SIG-M5 (cell line): ENCODE measurements at places on chromosomes 3 and 15.

DNA sequence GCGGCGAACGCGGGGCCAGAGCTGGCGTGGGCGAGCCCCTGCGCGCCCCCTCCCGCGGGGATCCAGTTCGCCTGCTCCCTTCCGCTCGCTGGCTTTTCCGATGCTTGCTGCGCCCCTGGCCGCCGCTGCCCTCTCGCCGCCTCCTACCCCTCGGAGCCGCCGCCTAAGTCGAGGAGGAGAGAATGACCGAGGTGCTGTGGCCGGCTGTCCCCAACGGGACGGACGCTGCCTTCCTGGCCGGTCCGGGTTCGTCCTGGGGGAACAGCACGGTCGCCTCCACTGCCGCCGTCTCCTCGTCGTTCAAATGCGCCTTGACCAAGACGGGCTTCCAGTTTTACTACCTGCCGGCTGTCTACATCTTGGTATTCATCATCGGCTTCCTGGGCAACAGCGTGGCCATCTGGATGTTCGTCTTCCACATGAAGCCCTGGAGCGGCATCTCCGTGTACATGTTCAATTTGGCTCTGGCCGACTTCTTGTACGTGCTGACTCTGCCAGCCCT, 721 bp downstream of the P2RY1 start:
- no peak for DNase-seq

DNA sequence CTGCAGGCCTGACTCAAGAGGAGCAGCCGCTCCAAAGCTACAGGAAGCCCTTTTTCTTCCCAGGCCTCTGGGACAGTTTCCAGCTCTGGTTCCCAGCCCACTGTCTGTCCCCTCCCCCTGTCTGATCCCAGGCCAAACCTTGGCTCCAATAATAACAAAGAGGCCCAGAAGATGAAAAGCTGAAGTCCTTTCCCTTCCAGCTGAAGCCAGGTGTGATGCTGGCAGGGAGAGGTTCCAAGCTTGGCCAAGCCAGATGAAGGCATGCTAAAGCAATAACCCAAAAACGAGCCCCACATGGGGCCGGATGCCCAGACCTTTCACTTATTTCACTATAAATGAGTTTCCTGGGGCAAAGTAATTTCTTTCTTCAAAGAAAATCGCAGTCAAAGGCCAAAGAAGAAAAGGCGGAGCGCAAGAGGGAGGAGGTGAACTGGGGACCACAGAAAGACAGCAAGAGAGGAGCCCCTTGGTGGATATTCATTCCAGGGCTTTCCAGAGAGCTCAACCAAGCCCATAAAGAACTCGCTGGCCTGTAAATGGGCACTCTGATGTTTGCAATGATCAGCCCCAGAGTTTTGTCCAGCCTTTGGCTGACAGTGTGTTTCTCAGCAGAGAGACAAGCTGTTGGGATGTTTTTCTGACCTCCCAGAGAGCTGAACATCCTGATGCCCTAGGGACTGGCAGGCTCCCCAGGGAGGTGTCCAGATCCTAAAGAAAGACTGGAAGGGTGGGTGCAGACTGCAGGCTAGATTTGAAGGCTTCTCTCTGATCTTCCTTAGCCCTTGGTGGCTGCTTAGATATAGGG, 157.6 kb downstream of the UACA start:
- DNase-seq, result no peak

- no peak for DNase-seq
Measured at GRCh38 chr15:52652984-52653383, 26.2 kb downstream of the ATOSA start.

DNA sequence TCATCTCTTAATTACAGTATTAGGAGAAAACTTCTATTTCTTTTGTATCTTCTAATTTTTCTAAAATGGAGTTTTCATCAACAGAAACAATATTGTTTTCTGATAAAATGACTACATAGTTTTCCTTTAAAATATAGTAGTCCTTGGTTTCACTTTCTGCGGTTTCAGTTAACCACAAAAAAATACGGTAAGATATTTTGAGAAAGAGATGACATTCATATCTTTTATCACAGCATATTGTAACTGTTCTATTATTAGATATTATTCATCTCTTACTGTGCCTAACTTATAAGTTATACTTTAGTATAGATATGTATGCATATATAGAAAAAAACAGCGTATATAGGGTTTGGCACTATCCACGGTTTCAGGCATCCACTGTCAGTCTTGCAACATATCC, 2.3 kb downstream of the B4GALT4 start:
- no peak for DNase-seq

- DNase-seq, result no peak
Measured at GRCh38 chr3:114445233-114445632, 151.4 kb downstream of the TIGIT start.

DNA sequence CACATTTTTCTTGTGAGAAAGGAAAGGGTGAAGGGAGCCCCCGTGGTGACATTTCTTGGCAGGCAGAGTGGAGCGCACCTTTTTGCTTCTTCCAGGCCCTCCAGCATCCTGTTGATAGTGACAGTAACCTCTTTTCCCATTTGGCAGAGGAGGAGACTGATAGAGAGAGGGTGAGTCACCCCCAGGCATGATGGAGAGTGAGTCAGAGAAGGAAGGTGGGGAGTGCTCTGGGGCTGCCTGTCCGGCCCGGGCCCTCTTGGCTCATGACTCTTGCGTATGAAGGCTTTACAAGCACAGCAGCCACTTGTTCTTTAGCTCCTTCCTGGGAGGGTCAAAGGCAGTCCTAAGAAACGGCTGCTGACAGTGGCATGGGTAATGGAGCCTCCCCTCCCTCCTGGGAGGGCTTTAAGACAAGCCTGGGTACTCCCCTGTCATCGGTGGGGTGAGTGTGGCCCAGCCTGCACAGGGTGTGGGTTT, 16.0 kb downstream of the ANKRD63 start:
- DNase-seq, result no peak

DNA sequence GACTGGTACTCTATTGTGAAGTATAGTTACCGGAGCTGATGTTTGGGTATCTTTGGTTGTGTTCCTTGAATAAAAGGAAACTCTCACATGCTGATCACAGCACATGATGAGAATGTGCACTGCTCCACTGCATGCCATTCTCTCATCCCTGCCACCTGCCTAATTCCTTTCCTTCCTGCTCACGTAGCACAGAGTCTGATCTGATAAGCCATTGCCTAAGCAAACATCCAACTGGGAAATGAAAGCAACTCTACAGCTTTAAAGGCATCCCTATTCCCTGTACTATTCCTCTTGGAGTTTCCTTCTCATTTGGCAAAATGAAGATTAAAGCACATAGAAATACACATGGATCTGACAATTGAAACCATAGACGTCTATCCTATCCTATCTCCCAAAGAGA, 359.8 kb downstream of the C3orf38 start:
- no peak for DNase-seq

- no peak for DNase-seq
Measured at GRCh38 chr3:98612587-98612986, 19.2 kb upstream of the CPOX start.

DNA sequence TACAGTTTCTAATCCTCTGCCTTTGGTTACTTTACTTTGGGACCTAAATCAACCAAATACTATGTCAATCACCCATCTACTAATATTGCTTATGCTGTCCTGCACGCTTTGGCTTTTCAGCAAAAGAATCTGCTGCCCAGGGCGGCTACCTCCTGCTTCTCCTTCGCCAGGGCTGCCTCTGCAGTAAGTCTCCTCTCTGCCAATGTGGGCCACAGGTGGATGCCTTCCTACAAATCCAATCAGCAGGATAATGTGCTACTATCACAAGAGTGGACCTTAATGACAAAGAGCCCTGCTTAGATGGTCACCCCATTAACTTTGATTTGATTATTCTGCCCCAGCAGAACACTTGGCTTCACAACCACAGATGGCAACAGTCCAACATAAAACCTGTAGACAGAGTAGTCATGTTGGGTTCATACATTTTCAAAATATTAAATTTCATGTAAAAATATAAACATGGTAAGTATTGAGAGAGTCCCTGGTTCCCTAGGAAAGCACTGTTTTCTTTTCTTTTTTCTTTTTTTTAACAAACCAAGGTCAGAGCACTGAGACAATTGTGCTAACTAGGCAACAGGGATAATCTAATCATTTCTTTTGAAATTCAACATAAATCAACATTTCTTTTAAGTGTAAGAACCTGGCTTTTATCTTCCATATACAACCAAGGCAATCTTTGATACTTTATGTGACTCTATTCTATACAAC, 298.3 kb downstream of the ZBTB20 start:
- no peak for DNase-seq

GRCh38 chr15:70879401-70879800, 12.8 kb downstream of the THAP10 start:
- DNase-seq, result no peak

- no peak for DNase-seq
Measured at GRCh38 chr3:47799733-47800132, 3.2 kb upstream of the DHX30 start.

DNA sequence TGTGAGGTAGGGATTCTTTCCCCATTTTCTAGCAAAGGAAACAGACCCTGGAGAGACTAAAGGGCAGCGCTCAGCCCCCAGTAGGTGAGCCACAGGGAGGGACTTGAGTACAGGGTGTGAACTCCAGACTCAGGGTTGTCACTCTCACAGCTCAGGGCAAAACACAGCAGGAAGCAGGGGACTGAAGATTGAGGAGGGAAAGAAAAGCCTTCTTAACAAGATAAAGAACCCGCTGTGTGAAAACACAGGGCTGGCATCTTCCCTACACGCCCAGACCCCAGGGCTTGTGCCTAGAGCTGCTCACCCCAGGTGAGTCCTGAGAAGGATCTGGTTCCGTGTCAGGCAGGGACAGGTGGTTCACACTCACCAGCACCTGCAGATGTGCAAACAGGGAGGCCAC, 59.6 kb downstream of the ABTB1 start:
- DNase-seq, result no peak

DNA sequence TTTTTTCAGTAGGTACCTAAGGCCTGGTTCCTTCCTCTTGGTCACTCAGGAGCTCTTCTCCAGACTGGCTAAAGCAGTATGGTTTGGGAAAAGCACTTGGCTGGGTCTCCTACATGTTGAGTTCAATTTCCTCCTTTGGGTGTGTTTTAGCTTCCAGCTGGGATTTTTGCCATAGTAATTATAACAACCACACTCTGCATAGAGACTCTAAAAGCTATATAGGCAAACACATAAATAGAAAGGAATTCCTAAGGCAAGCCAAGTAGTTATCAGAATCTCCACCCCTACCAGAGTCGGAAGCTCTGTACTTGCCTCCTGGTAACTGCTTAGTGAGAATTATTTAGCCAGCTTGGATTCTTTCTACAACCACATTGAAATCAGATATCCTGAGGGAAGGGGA, 48.6 kb downstream of the FOXL2 start:
- DNase-seq, result no peak

GRCh38 chr3:48891606-48892005, 7.1 kb downstream of the SLC25A20 start:
- DNase-seq, result no peak

GRCh38 chr15:70264738-70265465, 167.2 kb upstream of the TLE3 start:
- no peak for DNase-seq

- DNase-seq, result no peak
Measured at GRCh38 chr3:193746832-193747231, 153.8 kb downstream of the OPA1 start.

- DNase-seq, result peak; percentile 40
Measured at GRCh38 chr3:121998611-121999473, 23.2 kb downstream of the ILDR1 start.

GRCh38 chr15:48391950-48392349, 60.7 kb downstream of the DUT start:
- no peak for DNase-seq

- DNase-seq, result no peak
Measured at GRCh38 chr3:196640297-196641018, 964 bp downstream of the NRROS start.

GRCh38 chr3:9777694-9778021, 7.9 kb upstream of the CAMK1 start:
- no peak for DNase-seq

DNA sequence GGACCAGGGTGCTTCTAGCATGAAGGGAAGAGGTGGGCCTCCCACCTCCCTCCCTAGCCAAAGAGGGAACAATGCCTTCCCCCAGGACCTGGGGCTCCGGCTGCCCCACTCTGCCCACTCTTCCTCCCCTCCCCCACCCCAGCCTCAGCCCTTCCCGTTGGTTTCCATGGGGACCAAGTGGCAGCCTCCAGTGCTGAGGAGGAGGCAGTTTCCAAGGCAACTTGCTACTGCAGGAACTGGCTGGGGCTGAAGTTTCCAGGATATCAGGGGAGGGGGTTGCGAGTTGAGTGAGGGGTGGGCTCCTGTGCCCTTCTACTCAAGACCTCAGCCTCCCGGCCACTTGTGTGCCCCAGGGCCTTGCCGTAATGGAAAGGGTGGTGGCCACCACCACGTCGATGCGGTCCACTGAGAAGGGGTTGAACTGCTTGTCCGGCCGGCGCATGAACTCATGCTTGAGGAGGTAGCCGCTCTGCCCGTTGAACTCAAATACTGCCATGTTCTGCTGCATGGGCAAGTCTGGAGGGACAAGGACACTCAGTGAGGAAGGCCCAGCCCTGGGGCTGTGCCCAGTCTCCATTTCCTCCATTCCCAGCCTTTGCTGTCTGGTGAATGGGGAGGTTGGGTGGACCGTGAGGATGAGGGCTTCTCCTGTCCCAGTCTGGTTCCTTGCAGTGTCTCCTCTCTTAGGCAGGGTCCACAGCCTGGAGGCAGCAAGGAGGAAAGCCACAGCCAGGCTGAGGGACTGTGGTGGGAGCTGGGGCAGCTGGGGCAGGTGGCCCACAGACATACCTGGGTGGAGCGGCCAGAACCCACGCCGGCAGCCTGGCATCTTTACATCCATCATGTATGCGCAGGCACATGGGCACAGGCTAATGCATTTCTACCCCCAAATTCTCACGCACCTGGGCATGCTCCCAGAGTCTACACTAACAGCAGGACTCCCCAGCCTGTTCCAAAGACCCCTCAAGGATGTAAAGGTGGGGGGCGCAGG, 11.3 kb upstream of the ANKRD63 start:
- no peak for DNase-seq

- DNase-seq, result no peak
Measured at GRCh38 chr15:57727031-57727430, 20.5 kb downstream of the POLR2M start.

- no peak for DNase-seq
Measured at GRCh38 chr3:104825116-104825515, 541.6 kb upstream of the ALCAM start.

DNA sequence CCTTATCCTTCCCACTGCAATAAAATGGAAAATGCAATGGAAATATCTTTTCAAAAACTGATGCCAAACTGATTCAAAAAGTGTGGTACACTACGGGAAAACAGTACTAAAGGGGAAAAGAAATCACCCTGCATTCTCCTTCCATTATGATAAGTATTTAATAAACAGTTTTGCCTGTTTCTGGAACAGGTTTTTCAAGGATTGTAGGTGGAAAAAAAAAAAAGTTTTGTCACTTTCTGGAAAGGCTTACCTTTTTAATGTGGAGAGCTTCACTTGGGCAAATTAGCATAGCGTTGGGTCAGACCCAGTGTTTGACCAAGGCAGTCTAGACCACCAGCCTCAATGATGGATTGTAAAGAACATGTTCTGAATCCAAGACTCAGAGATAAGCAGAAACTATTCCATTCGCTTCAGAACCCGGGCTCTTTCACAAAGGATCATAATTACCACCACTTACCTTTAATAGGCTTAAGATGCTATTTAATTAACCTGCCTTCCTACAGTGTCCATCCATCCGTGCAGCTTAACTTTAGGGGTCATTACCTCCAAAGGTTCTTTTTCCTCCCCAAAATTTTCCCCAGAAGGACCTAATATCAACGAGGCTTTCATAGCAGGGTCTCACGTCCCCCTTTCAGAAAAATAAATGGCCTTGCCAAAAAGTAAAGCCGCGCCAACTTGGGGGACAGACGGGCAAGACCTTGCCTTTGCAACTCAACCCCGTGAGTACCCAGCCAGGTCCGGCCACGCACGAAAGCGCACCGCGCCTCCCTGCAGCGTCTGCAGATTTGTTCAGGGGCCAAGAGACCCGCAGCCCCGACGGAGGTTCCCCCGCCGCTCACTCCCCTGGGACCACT, 1.0 kb downstream of the DCBLD2 start:
- no peak for DNase-seq
